ENCODE measurements at places on chromosomes 1 and 21. TPM values are rescaled to one million over a fixed set of nuclear protein-coding genes. Genes with fewer than 3 reads are reported as not detected.

Gene TEKT2
- 2.1 TPM for total RNA-seq

Gene FMOD
- total RNA-seq, result 58.5 TPM

Gene RNF186
- not detected for total RNA-seq

Gene DENND2C
- 7.8 TPM for total RNA-seq

Gene MXRA8
- total RNA-seq, result 60.0 TPM

Gene KRTAP20-2
- not detected for total RNA-seq

Gene CGN
- 0.52 TPM for total RNA-seq

Gene FCGR1A
- 5.2 TPM for total RNA-seq

Gene NFASC
- total RNA-seq, result 1.6 TPM

Gene OR2L8
- not detected for total RNA-seq

Gene SPRR2G
- not detected for total RNA-seq

Gene FAM78B
- total RNA-seq, result 1.0 TPM

Gene KRTAP11-1
- not detected for total RNA-seq

Gene C1orf185
- not detected for total RNA-seq

Gene SELENBP1
- total RNA-seq, result 74.6 TPM

Gene KIF2C
- total RNA-seq, result 4.7 TPM

Gene SLAMF7
- total RNA-seq, result 0.52 TPM

Gene PAQR6
- 1.0 TPM for total RNA-seq

Gene MYOCOS
- total RNA-seq, result not detected

Gene BLZF1
- total RNA-seq, result 11.5 TPM

Gene BNIPL
- 0.52 TPM for total RNA-seq

Gene C1QB
- 18.3 TPM for total RNA-seq

Gene OR2L5
- not detected for total RNA-seq

Gene SMIM12
- total RNA-seq, result 8.9 TPM

Gene CYP4Z1
- 1.0 TPM for total RNA-seq

Gene ZNF436
- total RNA-seq, result 67.3 TPM

Gene EPHA2
- 5.2 TPM for total RNA-seq

Gene MFSD2A
- 1.0 TPM for total RNA-seq

Gene RIPK4
- total RNA-seq, result under 0.01 TPM

Gene C21orf91
- 9.9 TPM for total RNA-seq

Gene KCNH1
- 0.52 TPM for total RNA-seq

Gene GBP3
- 2.1 TPM for total RNA-seq

Gene TEX38
- total RNA-seq, result not detected

Gene FAM177B
- total RNA-seq, result not detected

Gene CLDN8
- not detected for total RNA-seq

Gene GPR25
- total RNA-seq, result not detected

Gene PPOX
- 13.6 TPM for total RNA-seq

Gene CASZ1
- 26.1 TPM for total RNA-seq

Gene SH2D2A
- not detected for total RNA-seq

Gene LEMD1
- total RNA-seq, result not detected

Gene KLHDC9
- total RNA-seq, result not detected

Gene ODR4
- 55.3 TPM for total RNA-seq

Gene URB1
- 21.4 TPM for total RNA-seq

Gene PGLYRP3
- total RNA-seq, result not detected
